CD4-positive, alpha-beta T cell treated with Interleukin-17A for 4 hours (primary cell): ENCODE measurements at places on chromosomes 2 and 18.

- DNase-seq = no peak
These were observed 1569.7 kb upstream of the SLC39A10 start for GRCh38 chr2:194087089-194087958.

GRCh38 chr2:219155054-219155644 lies 5.5 kb downstream of the NHEJ1 start:
- peak; percentile 47 for DNase-seq

DNA sequence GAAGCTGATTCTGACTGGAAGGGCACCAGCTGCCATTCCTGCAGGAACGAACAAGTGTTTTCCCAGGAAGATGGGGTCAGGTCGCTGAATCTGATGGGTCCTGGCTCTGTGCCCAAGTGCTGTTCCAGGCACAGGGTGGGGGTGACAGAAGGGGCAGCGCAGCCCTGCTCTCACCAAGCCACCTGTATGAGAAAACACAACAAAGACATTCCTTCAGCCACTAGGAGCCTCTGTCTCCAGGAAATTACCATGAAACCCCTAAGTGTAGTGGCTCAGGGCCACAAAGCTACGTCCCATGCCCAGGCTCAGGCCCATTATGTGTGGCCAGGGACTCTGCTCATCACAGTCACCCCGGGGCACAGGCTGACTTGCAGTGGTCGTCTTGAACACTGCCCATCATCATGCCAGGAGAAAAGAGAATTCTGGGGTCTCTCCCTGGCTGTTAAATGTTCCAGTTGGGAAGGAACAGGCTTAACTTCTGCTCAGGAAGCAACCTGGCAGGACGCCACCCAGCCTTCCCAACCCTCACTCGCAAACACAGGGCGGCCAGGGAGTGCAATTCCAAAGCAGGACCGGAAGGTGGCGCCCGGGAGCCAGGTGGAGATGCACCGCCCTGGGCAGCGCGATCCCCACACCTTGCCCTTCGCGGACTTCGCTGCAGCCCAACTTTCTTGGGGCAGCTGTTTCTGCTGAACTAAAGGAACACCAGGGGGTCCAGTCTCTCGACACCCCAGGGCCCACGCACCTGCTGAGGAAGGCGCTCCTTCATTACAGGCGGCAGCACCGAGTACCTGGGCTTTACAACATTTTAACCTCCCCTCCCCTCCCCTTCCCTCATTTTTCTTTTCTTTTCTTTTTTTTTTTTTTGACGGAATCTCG lies 11.0 kb upstream of the SFTPB start:
- DNase-seq = peak; percentile 84

- DNase-seq = peak; percentile 52
These were observed 20.4 kb downstream of the EDAR start for GRCh38 chr2:108968619-108969018.

GRCh38 chr18:47397671-47398319 lies 146.3 kb upstream of the SKOR2 start:
- DNase-seq = no peak

DNA sequence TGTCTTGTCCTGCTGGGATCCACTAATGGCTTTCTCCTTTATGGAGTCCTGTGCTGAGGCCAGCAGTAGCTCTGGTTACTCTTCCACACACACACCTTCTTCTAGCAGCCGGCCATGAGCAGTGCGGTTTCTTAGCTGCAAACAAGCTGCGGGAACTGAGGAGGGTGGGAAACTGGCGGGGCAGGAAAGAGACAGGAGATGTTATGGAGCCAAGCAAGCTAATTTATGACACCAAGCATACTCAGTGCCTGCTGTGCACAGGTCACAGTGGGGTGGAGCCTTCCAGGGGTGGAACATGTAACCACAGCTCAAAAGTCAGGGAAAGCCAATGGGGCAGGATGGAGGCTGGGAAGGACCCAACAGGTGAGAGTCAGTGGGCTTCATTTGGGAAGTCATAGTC lies 180.8 kb downstream of the FAM210A start:
- no peak for DNase-seq

GRCh38 chr18:79108549-79109215 lies 39.5 kb downstream of the ATP9B start:
- DNase-seq = no peak

DNA sequence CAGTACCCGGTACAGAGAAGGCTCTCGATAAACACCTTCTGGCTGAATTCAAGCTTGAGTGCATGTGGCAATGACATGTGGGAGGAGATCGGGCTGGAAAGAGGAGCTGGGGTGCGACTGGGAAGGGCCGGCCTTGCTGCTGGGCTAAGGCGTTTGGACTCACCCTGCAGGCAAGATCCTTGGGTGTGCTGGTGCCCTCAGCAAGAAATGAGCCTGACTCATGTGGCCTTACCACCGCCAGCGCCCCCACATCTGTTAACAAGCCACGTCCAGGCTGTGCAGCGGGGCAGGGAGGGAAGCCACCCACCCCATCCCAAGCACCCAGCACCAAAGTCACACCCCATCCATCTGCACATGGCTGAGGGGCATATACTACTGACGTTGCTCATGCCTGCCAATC lies 1.3 kb downstream of the HS1BP3 start:
- no peak for DNase-seq

- no peak for DNase-seq
These were observed 503 bp downstream of the ANXA4 start for GRCh38 chr2:69742322-69742952.

DNA sequence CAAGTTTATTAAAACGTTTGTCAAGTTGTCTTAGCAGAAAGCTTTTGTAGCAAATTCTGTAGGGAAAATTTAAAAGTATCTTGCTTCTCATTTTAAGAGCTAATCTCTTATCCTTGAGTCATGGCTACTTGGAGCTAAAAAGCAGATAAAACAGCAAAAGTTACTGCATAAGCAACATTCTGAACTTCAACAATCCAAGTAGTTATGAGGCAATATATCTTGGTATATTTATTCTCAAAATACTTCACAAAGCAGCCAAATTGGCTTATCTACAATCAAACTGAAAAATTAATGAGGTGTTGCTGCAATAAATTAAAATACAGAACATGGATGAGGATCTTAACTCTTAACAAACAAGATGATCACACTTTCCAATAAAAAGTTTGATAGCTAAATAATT lies 306.5 kb downstream of the PIEZO2 start:
- DNase-seq = no peak

GRCh38 chr2:220194630-220195584 lies 567.5 kb downstream of the SLC4A3 start:
- DNase-seq = no peak

GRCh38 chr2:1553671-1554295 lies 140.5 kb downstream of the TPO start:
- no peak for DNase-seq

GRCh38 chr18:73901566-73901965 lies 246.1 kb downstream of the FBXO15 start:
- DNase-seq = no peak

- no peak for DNase-seq
These were observed 66.6 kb downstream of the ITGA4 start for GRCh38 chr2:181523756-181524155.

DNA sequence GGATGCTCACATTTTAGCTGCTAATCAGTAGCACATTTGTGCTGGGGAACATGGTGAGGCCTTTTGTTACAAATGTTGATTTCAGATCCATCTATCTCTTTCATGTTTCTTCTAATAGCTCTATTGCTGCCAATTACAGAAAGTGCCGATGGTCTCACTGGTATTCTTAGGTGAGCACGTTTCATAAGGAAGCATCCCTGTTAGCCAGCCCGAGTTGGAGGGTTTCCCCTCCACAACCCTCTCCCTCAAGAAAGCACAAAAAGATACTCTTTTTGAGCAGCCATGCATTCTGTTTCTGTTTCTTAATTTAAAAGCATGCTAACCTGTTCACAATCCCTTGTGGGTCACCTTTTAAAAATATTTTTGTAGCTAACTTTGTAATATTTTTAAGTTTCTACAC lies 30.8 kb upstream of the ST8SIA5 start:
- no peak for DNase-seq

DNA sequence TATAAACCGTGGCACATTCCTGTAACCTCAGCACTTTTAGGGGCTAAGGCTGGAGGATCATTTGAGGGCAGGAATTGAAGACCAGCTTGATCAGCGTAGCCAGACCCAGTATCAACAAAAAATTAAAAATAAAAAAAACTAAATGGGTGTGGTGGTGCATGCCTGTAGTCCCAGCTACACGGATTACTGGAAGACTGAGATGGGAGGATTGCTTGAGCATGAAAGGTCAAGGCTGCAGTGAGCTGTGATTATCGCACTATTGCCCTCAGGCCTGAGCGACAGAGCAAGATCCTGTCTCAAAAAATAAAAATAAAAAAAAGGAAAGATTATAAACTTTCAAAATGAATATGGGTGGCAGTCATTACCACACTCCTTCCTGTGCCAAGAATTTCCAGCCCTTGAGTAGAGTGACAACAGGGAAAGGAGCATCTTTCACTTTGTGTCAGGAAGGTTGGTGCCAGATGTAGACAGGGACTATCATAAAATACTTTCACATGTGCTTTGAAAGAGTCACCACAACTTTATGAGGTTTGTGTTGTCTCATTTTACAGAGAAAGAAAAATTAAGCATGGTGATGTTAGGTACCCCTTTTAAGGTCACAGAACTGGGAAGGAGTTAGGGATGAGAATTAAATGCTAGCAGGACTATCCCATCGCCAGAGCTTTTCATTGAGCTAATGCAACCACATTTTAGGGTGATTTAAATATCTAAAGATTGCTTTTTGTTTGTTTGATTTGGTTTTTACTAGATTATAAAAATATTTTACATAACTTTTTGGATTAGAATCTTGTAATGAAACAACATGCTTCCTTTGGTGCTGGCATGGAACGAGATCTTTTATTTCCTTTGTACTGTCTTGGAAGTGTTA lies 1617.4 kb upstream of the ACVR2A start:
- no peak for DNase-seq

DNA sequence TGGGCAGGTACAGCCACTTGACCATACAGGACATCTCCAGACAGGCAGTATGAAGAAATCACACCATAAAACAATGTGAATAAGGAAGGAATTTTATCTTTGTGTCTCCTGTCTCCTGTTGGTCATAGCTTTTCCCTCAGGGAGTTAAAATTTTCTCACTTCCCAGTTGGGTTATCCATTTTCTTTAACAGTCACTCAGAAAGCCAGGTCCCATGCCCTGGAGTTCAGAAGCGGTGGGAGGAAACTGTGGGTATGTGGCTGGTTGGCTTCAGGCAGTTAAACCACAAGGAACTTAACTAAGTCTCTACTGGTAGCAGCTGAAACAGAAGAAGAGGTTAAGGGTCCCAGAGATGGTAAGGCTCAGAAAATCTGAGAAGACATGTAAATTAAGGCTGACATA lies 6.5 kb upstream of the SMAD2 start:
- no peak for DNase-seq

GRCh38 chr2:17445744-17446143 lies 72.5 kb downstream of the RAD51AP2 start:
- no peak for DNase-seq

DNA sequence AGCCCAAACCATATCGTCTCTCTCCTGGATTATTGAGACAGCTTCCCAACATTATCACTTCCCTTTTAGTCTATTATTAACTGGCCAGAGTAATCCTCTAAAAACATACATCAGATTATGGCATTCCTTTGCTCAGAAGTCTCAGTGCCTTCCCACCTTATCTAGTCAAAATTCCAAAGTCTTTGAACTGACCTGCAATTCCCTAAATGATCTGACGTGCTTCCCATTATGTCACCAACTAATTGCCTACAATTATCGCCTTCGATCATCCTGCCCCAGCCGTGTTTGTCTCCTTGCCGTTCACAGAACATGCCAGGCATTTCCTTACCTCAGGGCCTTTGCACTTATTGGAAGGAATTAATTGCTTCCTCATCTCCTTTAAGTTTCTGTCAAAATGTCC lies 332.4 kb downstream of the IRS1 start:
- DNase-seq = no peak

GRCh38 chr2:12778811-12779579 lies 62.3 kb downstream of the TRIB2 start:
- no peak for DNase-seq
